ENCODE measurements at places on chromosomes 5 and 9.

DNA sequence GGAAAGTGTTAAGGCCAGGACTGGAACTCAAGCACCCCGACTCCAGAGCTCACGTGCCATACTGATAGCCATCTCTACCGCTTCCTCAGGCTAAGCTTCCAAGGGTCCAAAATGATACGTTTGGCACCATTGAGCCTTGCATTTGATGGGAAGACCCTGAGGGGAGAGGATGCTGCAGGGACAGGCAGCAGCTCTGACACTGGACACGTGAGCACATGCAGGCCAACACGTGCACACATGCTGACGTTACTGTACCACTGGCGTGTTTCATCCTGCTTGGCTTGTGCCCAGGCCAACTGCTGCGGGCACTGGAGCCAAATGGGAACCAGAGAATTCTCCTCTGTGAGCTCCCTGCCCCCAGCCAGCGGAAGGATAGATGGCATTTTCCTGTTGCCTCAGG lies 5.2 kb downstream of the FAT2 start:
- DNase-seq: no peak

DNA sequence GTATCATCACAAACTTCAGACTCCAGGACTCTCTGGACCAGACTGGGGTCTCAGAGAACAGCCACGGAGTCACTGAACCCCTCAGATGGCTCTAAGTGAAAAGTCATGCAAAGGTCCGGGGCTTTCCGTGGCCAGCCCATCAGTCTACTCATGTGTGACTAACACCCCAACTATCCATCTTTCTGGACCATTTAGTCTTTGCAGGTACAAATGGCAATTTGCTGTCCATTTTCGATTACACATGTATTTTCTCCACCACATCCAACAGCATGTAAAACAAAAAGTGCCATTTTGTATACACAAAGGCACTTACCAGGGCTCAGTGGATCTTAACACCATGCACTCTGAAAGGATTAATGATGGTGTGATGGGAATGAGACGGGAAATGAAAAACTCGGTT lies 387.7 kb downstream of the BNC2 start:
- no peak for DNase-seq

DNA sequence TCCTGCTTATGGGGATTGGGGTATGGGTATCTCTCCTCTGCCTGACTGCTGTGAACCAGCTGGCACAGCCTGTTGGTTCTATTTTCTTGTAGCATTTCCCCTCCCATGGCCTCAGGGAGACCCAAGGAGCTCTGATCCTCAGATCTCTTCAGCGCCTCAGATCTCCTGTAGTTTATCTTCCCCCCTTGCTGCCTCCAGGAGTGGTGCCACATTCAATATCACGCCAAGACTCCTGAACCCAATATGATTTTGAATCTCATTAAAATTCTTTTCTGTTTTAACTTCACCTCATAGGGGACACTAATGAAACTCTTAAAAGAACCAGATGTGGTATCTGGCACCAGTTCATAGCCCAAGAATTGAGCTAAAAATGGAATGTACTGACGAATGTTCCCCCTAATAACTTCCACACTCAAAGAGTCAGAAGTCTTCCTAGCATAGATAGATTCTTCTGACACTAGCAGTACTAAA lies 59.6 kb upstream of the LIFR start:
- no peak for DNase-seq

- DNase-seq: no peak
Measured at GRCh38 chr9:14633148-14633547, 60.1 kb downstream of the ZDHHC21 start.

DNA sequence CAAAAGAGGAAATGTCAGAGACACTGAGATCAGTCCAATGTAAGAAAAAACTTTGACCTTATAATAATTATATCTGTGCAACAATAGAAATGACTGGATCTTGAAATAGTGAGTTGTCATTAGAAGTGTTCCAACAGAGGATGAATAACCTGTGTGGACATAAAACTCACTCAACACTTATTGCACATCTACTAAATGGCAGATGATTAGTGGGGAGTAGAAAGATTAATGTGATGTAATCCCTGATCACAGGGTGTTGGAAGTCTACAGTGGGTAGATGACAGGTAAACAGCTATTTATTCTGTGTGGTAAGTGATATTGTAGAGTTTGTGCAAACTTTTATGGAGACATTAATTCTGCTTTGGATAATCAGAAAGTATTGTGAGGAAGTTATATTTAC lies 177.3 kb upstream of the HMHB1 start:
- no peak for DNase-seq

GRCh38 chr9:14935964-14936363 lies 25.7 kb upstream of the FREM1 start:
- no peak for DNase-seq

DNA sequence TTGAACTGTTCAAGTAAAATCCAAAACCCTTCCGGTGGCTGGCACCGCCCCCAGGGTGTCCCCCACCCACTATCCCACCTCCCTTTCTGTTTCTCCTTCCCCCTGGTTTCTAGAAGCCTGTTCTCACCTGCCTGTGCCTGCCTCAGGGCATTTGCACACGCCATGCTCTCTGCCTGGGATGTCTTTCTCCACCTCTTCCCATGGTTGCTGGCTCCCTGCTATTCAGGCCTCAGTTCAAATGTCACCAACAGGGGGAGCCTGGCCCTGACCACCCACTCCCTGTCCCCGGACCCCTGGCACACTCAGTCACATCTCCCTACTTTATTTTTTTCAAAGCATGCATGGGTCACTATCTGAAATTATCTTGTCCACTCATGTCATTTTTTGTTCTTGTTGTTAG lies 39.9 kb upstream of the EEIG1 start:
- DNase-seq: no peak

DNA sequence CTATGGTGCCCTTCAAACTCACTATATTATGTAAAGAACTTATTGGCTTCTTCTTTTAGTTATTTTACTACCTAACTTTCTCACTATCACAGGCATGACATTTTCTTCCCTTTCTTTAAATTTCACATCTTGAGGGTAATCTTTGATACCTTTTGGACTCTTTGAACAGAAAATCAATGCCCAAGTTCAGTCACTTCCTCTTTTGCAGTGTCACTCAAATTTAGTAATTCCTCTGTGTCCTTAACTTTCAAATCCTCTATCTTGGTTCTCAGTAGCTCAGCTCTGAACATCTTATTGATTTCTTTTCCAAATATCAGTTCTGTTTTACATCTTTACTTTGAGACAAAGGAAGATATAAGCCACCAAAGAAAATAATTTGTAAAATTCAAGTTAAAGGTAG lies 25.5 kb downstream of the CNTLN start:
- no peak for DNase-seq

DNA sequence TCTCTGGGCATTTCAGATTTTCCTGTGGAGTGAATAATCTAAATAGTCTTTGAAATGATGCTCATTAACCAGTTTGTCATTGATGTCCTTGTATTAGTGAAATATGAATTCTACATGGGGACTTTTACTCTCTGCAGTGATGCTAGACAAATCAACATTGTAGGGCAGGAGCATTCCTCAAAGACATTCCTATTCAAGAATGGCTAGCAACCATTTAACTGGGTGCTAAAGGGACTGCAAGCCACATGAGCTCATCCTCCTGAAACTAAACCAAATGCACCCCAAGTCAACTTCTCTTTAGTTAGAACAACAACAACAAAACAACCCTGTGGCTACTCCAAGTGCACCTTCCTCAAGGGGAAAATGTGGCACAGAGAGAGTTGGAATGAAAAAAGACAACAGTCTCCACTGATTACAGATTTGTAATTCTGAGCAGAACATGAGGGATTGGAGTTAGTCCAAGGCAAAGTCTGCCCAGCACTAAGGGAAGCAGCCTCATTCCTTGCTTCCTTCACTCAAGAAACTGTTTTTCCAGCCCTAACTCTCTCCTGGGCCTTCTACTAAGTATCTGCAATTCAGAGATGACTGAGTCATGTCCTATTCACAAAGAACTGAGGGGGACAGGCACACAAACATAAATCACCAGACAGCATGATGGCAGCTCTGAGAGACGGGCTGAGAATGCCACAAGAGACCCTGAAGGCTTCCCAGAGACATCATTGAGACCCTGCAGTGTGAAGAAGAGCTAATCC lies 82.0 kb upstream of the WWC1 start:
- no peak for DNase-seq

DNA sequence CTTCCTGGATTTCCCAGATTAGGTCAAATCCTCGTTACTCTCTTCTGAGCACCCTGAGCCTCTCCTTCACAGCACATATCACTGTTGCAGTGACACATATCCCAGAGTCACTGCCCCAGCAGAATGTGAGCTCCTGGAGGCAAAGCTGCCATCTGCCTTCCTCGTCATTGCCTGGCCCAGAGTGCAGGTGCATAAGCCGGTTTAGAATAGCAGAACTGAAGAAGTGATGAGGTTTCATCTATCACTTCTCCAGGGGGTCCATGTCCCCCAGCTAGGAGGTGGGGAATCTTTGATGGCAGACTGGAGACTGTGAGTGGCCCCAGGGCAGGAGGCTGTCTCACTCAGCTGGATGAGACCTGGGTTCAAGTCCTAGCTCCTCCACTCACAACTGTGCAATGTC lies 25.8 kb downstream of the NIPAL4 start:
- DNase-seq: no peak

DNA sequence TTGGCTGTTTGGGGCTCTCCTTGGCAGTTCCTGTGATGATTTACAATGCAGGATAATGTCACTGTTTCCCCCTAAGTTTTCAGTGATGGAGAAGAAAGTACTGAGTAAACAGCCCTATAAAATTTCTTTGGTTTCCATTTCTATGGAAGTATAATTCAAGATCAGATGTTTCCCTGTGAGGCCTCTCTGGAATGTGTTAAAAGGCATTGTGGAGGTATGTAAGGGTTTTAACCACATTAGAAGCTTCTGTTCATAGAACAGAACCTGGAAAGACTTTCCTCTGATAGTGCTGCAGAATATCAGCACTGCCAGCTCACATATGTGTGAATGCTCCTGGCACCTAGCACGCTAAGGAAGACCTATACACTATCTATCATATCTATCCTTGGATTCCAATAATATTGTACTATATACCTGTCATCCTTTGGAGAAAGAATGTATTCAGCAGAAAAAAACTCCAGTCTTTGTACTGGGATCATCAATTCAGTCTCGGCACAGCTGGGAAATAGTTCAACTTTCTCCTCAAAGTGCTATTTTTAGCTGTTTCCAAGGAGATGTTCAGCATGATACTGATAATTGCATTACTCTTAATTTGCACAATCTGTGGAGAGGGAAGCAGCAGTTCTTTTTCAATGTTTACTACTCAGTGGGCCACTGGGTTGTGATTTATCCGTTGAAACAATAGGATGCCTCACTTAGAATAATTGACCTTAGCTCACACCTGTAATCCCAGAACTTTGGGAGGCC lies 21.9 kb downstream of the TTC1 start:
- DNase-seq: no peak

GRCh38 chr5:90941002-90941720 lies 382.6 kb downstream of the ADGRV1 start:
- DNase-seq: no peak

DNA sequence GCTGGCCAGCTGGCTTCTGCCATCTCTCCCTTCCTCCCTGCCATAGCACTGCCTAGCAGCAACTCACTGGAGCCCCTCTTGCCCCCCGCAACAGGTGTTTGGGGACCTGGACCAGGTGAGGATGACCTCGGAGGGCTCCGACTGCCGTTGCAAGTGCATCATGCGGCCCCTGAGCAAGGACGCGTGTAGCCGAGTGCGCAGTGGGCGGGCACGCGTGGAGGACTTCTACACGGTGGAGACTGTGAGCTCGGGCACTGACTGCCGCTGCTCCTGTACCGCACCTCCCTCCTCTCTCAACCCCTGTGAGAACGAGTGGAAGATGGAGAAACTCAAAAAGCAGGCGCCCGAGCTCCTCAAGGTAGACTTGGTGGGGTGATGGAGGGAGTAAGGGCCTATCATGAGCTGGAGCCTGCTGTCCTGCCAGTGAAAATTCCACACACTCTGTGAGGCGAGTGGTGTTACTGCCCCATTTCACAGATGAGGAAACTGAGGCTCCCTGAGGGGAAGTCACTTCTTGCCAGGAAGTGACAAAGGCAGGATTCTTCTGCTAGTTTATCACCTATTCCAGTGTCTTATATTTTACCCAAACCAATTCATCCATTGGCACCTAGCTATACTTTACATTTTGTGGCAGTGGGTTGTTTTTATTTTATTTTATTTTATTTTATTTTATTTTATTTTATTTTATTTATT lies 10.1 kb downstream of the OLFML2A start:
- no peak for DNase-seq

DNA sequence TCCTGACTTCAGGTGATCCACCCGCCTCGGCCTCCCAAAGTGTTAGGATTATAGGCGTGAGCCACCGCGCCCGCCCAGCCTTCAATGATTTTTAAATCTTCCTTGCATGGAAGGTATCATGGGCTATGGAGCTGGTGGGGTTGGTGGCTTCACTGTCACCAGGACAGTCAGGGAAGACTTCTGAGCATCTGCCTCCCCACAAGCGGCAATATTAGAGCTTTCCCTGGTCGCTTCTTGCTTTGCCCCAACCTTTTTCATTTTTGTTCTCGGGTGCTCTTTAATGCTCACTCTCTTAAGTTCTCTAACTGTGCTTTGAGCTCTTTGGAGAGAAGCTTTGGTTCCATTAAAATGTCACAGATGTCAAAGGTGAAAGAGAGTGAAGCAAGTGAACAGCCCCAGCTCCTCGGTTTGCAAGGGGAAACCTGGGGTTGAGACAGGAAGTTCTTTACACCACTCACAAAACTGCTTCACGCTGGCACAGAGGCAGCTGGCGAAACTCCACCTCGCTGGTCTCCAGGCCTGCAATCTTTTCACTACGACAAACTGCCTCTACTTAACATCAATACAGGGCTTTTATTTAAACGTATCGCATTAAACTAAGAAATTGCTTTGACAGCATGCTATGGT lies 142.5 kb upstream of the RETREG1 start:
- DNase-seq: no peak

Measured in NCI-H460 (cell line).